ENCODE measurements at places on chromosomes 11 and 22.

GRCh38 chr11:95703049-95703448 is 86.5 kb downstream of the FAM76B start:
- no peak for DNase-seq

- DNase-seq: no peak
Measured at GRCh38 chr22:50620593-50621355, 7.2 kb downstream of the ARSA start.

GRCh38 chr11:123426789-123427188 is 3.3 kb upstream of the GRAMD1B start:
- DNase-seq: no peak

DNA sequence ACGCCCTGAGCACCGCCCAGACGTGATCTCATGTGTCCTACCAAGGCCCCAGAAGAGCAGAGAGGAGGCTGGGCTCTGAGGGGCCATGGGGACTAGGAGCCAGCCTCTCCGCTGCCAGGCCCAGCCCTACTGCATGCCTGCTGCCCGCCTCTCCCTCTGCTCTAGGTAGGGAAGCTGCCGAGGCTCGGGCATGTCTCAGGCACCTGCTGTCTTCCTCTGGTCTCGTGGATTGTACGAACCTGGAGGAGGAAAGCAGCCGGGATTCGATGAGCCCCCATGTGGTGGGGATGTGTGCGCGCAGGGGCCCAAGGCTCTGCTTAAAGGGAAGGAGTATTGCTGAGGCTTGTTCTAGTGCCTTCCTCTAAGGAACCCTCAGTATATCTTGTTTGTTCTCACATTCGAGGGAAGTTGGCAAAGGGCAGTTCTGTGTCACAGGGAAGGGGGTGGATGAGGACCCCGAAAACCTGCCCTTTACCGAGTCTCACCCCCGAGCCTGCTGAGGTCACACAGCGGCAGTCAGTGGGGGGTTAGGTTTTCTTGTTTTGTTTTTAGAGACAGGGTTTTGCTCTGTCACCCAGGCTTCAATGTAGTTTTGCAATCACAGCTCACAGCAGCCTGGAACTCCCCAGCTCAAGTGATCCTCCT is 21.2 kb downstream of the DAGLA start:
- peak; percentile 51 for DNase-seq

DNA sequence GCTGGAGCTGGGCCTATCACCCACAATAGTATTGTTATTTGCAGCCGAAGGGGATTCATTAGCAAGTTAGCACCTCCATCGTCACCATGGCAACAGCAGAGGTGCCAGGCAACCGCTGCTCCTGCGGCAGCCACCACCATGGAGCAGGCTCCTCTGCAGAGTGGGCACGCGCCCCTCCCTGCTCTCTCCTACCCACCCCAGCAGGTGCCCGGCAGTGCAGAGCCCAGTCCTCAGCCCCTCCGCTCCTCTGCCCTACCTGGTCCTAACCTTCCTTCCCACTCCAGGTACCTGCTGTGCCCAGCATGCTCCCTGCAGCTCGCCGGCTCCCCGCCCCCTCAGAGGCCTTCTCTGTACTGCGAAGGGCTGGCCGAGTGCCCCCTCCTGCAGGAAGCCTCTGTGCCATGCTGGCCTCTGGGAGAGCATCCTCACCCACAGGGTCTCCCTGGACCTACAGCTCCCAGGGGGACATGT is 3.6 kb downstream of the DUSP8 start:
- DNase-seq: no peak

DNA sequence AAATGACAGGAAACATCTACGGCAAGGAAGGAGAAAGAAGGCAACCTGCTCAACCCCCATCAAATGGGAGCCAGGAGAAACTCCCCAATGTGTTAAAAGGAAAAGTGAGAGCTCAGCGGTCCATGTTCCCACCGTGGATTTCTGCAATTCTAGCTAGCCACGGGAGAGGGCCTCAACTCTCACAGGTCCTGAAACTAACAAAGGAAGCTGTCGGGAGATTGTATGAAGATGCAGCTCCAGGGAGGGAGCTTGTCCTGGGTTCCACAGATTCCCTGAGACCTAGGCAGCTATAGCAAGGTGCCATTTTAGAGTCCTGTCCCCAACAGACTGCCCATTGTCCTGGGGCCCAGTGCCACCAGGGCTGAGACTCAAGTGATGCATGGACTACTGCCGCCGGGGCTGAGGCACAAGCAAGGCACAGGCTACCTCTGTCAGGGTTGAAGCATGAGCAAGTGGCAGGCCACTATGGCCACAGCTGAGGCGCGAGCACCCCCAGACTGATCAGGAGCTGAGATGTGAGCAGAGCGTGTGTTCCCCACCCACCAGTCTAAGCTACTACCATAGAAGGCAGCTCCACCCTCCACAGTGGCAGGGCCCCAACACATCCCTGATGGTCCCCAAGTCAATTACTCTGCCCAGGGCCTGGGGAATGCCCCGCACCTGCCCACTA is 31.3 kb downstream of the RSF1 start:
- no peak for DNase-seq

GRCh38 chr22:47565607-47566006 is 803.2 kb downstream of the TBC1D22A start:
- no peak for DNase-seq

DNA sequence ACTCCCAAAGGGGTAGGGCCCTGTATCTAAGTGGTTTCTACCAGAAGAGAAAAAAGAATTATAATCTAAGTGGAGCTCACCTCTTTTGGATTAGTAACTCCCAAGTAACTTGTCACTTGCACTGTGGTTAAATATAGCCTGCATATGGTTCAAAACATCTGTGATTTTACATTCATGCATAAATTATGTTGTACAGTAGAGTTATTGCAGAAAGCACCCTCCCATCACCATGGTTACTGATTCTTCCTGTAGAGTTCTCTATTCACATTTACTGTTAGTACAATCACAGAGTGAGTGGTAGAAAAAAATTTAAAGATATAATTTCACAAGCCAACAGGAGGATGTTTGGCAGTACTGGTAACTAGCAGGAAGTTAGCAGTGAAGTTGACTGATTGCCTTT is 80.4 kb downstream of the LRRC4C start:
- DNase-seq: no peak

- no peak for DNase-seq
Measured at GRCh38 chr11:120581313-120581712, 69.8 kb downstream of the GRIK4 start.

GRCh38 chr11:73047773-73048371 is 94.2 kb downstream of the FCHSD2 start:
- no peak for DNase-seq

- no peak for DNase-seq
Measured at GRCh38 chr11:22454461-22455090, 116.4 kb downstream of the SLC17A6 start.

DNA sequence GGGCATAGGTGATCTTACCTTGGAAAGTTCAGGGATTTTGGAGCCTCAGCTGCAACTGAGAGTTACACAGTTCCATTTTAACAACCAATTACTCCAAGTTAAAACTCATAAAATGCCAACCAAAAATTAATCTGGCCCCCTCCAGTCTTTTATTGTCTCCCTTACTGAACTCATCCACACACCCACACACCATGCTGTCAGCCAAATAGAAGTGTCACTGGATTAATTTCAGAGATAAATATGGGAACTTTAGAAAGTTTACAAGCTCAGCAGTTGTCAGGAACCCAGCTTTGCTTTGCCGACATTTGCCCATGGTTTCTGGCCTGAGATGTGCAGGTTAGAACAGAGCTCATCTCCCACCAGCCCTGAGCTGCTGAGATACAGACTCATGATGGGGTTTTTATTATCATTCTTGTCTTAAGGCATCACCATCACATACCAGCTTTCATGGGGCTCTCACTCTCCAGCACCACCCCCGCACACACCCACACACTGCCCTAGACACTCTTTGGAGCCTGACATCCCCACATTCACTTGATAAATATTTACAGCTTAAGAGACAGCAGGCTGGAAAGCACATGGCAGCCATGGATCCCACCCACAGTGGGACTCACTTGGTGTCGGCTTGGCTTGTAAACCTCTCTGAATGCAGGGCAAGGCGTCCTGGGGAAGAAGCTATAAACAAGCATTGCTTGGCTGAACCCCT is 23.7 kb upstream of the CTR9 start:
- DNase-seq: no peak

DNA sequence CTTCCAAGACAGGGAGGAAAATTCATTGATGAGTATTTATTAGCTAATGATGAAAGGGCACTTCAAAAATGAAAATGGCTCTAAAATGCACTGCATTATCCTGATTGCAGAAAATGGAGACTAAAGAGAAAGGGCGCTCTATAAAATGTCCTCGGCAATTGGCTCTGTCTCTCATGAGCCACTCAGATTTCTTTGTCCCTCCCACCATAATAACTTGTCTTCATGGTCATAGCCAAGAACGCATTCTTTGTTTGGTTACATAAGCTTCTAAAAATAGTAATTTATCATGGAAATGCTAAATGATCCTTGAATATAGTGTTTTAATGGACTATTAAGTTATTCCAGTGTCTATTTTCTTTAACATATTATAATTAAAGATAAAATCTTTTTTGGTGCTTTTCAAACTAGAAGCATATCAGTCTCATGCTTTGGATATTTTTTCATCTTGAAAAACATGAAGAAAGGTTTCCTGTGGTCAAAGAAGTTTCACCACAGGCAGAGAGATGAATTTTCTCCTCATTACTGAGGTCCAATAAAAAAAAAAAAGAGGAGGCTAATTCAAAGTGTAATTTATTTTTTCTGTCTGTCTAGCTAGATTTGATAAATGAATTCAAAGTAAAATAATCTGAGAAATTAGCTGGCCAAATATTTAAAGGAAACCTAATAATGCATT is 238.1 kb upstream of the BLID start:
- DNase-seq: no peak

DNA sequence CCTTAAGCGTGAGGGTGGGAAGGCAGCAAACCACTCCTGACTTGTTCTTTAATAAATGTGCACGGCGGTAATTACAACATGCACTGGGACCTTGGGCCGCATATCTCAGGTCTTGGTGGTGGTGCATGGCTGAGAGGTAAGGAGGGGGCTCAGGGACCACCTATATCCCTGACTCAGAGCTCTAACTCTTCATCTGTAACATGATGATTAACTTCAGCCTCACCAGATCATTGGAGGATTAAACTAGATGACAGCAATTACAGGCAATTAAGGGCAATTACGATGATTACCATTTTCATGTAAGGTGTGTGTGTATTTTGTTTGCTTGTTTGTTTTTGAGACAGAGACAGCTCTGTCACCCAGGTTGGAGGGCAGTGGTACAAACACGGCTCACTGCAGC is 45.0 kb downstream of the FBLN1 start:
- no peak for DNase-seq

- DNase-seq: no peak
Measured at GRCh38 chr11:94708642-94709041, 59.5 kb upstream of the AMOTL1 start.

GRCh38 chr22:33529424-33530113 is 390.7 kb downstream of the LARGE1 start:
- DNase-seq: peak; percentile 22

DNA sequence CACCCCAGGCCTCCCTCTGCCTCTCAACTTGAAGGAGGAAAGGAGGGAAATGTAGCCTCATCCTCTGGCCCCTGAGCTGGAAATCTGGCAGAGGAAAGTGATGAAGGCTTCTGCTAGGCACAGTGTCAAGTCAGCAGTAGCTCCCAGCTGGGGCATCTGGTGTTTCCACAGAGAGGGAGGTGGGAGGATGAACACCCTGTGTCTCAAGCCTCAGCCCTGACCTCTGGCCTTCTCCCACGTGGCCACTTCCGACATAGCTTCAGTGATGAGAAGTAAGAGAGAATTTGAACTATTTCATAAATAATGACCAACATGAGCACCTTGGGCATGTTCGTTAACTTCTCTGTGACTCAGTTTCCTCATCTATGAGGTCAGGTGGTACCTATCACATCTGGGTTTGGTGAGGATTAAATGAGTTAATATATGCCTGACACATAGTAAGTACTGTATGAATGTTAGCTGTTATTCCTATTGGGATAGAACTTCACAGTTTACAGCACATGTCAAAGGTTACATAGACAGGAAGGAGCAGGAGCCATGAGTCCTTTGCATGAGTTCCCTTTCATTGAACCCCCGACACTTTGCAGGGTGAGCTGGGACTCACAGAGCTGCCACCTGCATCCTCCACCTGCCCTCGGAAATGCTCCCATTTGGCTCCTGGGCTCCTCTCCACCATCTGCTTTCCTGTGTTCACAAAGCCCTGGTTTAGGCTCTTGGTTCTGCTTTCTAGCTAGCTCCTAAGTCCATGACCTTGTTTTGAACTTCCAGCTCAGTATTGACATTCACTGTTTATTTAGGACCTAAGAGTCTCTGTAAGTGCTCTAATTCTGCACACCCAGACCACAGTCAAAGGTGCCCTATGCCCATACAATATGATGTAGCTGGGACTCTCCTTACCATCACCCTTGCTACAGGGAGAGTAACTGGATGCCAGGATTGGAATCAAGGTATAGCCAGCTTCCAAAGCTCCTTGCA is 61.7 kb downstream of the CSNK2A3 start:
- DNase-seq: no peak

GRCh38 chr11:13717331-13717730 is 48.9 kb downstream of the FAR1 start:
- DNase-seq: peak; percentile 42

GRCh38 chr11:108906329-108906728 is 241.5 kb downstream of the DDX10 start:
- no peak for DNase-seq

DNA sequence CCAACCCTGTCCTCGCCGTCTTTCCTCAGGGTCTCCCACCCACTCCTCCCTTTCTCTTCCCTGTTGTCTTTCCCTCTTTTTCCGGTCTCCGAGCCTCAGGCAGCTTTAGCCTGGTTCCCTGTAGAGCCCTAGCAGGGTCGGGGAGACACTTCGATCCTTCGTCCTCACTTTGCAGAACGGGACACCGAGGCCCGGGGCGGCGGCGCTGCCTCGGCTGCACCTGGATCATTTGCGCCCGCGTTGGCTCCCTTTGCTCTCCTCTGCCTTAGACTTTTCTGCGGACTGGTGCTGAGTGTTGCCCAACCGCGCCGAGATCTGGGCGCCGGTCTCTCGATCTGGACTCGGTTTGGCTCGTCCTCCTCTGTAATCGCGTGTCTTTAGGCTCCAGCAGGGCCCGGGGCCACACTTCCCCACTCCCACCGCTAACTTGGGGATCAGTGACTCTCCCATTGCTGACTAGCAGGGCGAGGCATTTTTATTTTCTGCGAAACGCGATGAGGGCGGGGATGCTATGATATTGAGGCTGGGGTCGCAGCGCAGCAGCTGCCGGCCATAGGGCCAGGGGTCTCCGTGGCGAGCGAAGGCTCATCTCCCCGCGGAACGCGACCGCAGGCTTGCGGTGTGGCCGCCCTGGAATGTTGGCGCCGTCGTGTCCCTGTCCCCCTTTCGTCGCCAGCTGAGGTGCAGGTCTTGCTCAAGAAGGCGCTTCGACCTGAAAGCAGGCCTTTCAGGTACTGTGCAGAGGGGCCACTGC is 1.6 kb upstream of the E2F8 start:
- no peak for DNase-seq

GRCh38 chr22:25331050-25331449 is 111.6 kb downstream of the CRYBB2 start:
- no peak for DNase-seq

- DNase-seq: no peak
Measured at GRCh38 chr11:45225961-45226871, 59.9 kb downstream of the SYT13 start.

DNA sequence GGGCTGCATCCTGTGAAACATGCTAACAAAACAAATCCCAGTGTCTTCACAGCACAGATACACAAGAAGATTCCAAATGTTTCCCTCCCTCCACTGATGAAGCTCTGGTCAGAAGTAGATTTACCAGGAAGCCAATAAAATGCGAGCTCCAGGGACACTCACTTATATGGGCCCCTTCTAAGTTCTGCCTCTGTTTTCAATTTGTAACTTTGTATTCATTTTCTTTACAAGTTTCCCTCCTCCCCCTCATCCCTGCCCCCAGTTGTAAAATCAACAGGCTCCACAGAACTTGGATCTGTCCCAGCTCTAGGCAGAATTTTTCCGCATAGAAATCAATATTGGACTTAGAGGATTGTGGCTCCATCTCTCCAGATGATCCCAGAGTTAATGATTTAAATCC is 48.1 kb upstream of the ME3 start:
- DNase-seq: no peak
